ENCODE measurements at places on chromosomes 11 and 22.
A peak's percentile ranks its signal among the peaks of the same experiment; 100 is the strongest.

GRCh38 chr11:2107521-2107920, 31.7 kb downstream of the IGF2 start:
- DNase-seq: no peak

DNA sequence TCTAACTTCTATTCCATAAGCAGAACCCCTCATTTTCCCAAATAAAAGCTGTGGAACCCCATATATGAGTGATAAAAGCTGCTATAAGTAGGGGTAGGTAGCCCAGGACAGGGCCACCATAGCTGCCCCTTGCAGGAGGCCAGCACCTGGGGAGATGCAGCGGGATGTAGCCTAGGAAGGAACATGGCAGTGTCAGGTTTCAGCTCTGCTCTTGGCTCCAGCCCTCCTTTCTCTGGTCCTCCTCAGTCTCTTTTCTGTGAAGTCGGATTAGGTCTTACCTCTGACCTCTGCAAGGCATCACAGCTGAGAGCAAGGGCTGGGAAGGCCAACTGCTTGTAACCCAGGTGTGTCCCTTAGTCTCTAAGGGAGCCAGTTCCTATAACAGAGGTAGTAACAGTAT, 135.6 kb downstream of the NAV2 start:
- no peak for DNase-seq

DNA sequence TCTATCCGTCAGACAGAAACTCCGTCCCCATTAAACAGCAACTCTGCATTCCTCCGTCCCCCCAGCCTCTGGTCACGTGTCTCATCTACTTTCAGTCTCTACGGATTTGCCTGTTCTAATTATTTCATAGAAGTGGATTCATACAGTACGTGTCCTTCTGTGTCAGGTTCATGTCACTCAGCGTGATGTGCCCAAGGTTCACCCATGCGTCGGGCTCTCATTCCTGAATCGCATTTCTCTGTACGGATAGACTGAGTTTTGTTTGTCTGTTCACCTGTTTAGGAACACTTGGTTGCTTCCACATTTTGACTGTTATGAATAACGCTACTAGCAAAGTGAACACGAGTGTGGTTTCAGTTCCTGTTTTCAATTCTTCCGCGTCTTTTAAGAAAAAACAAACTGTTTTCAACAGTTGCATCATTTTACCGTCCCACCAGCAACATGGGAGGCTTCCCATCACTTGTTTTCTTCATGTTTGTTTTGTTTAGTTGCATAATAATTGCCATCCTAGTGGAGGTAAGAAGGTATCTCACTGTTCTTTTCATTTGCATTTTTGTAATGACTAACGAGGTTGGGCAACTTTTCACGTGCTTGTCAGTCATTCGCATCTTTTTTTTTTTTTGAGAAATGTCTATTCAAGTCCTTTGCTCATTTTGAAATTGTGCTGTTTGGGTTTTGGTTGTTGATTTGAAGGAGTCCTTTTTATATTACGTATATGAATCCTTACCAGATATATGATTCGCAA, 8.9 kb upstream of the NLRP6 start:
- no peak for DNase-seq

GRCh38 chr11:121460941-121461514, 8.3 kb upstream of the SORL1-AS1 start:
- DNase-seq: no peak

DNA sequence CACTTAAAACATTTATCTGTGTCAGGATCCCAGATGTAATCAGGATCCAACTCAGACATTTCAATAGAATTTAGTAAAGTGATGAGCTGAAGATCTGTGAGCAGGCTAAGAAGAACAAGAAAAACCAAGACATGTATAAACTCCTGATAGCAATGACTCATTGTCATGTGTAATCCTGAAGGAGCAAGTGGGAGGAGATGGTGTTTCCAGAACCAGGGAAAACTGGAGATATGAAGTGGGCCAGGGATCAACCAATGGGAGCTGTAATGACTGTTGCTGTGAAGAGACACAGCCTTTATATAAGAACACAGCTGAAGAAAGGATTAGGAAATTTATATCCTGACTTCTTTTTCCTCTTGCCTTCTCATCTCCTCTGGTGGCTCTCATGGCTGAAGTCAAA, 682.5 kb upstream of the ARHGAP42 start:
- DNase-seq: no peak

DNA sequence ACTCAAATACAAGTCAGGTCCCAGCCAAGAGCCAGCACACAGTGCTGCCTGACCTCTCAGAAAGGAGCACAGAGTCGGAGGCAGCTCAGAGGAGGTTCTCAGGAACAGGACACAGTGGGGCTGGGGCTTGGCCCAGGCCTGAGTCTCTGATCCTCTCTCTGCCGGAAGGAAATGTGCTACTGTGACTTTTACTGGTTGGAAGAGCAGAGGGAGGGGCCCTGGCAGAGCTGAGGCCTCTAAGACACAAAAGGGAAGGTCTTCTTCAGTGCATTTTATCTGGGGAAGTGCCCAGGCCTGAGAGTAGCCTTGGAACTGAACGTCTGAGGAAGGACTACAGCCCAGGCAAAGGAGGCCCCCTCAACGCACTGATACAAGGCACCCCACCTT, 16.2 kb upstream of the CASTOR1 start:
- peak; percentile 28 for DNase-seq

- DNase-seq: no peak
Measured at GRCh38 chr22:49326558-49326957, 501.1 kb downstream of the BRD1 start.

DNA sequence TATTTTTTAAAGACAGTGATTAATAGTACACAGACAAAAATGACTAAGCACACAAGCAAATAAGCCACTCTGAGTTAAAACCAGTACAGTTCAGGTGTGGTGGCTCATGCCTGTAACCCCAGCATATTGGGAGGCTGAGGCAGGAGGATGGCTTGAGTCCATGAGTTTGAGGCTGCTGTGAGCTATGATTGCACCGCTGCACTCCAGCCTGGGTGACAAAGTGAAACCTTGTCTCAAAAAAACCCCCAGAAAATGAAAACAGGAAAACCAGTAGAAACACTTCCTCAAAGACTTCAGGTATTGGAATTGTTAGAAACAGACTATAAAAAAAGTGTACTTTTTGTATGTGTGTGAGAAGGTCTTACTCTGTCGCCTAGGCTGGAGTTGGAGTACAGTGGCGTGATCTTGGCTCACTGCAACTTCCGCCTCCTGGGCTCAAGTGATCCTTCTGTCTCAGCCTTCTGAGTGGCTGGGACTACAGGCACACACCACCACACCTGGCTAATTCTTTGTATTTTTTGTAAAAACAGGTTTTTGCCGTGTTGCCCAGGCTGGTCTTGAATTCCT, 33.0 kb downstream of the PPP6R2 start:
- DNase-seq: no peak

- DNase-seq: no peak
Measured at GRCh38 chr11:68806931-68807844, 34.5 kb downstream of the CPT1A start.

GRCh38 chr11:87662287-87662686, 513.0 kb downstream of the RAB38 start:
- no peak for DNase-seq

DNA sequence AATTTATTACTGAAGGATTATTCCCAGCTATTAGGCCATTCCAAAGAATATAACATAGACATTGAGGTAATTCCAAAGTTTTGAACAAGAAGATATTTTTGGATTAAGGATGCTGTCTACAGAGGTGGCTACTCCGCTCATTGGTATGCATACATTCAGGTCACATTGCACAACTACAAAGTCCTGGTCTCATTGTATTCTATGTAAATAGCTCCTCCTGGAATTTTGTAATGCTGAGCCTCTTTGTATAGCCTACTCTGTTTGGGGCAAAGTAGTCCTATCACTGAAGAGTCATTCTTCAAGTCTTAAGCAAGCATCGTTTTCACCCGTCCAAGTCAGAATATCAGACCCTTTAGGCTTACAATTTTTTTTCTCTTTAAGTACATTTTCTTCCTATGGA, 142.4 kb downstream of the KIF18A start:
- DNase-seq: no peak

DNA sequence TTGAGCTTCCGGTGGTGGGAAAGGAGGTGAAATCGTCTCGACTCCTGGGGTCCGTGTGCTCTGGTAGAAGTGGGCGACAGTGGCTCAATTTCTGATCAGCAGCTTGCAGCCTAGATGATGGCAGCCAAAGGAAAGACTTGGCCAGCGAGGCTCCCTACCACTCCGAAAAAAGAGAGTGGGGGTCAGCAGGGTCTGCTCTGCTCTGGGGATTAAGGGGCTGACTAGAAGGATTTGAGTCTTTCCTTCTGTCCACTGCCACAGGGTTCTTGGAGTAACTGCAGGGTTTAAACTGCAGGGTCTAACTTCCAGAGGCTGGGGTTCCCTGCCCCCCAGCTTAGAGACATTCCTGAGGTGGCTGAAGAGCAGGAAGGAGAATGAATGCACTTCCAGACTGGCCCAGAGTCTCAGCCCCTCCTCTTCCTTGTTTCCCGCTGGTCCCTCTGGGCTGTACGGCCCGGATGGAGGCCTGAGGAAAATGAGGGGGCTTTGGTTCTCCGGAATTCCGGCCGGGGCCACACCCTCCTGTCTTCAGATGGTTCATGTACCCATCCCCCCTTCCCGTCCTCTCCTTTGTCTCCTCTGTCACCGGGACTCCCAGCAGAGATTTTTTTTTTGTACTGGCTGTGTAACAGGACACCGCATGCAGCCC, 907 bp downstream of the SERPINH1 start:
- DNase-seq: no peak

DNA sequence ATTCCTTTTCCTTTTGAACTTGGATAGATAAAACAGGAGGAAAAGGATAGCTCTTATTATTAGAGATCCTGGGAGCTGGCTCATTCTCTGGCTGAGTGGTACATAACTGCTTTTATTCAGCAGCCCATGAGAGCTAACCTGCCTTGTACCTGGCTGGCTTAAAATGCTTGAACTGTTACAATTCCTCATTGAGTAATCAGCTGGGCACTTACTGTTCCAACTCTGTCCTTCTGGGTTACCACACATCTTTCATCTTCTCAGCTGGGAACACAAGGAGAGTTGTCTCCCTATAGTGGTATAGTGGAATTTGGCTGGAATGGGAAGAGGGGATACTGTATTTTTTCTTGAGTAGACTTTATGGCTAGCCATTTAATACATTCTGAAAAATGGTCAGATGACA, 39.8 kb upstream of the SPTBN2 start:
- no peak for DNase-seq

DNA sequence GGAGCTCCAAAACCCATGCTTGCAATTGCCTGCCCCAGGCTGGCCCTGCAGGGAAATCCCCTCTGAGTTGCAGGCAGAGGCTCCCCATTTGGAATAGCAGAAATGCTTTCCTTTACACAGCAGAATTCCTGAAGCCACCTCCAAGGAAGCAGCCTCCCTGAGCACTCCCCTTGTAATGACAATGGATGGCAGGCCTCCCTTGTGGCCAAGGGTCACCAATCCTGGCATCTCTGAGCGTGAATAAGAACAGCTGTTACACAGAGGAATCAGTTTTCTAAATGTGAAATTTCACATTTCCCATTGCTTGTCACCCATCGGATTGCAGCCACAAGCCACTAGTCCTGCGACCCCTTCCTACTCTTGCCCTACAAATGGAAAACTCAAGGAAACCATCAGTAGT, 107.6 kb downstream of the GALNT18 start:
- no peak for DNase-seq

- DNase-seq: no peak
Measured at GRCh38 chr11:128511712-128512111, 75.6 kb downstream of the ETS1 start.

DNA sequence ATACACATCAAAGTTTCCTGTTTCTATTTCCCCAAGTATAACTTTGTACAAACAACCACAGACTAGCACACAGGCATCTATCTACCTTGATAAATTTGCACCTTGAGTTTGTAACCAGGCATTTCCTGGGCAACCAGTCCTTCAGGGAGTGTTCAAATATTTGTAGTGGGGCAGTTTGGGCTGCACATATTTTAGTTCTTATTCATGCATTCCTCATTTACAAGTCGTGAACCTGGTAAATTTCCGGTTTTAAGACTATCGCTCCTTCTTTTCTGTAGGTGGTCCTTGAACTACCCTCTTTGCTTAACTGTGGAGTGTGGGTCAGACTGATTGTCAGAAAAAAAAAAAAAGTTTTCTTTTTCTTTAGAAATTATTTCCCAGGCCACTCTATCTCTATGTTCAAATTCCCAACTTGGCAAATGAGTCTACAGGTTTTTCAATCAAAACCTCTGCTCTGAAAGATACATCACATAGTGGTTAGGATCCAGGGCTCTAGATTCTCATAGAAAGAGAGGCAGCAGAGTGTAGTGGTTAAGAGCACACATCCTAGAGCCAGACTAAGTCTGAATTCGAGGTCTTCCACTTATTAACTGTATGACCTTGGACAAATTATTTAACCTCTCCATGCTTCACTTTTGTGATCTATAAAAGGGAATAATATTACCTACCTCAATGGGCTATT, 201.5 kb downstream of the SOX6 start:
- no peak for DNase-seq

DNA sequence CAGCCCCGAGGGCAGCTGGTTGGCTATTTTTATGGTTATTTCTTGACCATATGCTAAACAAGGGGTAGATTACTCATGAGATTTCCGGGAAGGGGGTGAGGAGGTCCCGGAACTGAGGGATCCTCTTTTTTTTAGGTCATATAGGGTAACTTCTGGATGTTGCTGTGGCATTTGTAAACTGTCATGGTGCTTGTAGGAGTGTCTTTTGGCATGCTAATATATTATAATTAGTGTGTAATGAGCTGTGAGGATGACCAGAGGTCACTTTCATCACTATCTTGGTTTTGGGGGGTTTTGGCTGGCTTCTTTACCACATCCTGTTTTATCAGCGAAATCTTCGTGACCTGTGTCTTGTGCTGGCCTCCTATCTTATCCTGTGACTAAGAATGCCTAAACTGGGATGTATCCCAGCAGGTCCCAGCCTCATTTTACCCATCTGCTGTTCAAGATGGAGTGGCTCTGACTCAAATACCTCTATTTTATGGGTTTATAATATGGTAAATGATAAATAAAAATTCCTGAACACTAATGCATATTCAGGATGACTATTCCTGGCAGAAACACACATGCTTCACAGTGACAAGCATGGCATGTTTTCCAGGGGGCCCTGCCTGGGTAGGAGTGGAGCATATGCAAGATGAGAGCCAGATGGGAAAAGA, 11.2 kb downstream of the KREMEN1 start:
- DNase-seq: no peak

- no peak for DNase-seq
Measured at GRCh38 chr22:41417622-41418390, 28.8 kb downstream of the TOB2 start.

DNA sequence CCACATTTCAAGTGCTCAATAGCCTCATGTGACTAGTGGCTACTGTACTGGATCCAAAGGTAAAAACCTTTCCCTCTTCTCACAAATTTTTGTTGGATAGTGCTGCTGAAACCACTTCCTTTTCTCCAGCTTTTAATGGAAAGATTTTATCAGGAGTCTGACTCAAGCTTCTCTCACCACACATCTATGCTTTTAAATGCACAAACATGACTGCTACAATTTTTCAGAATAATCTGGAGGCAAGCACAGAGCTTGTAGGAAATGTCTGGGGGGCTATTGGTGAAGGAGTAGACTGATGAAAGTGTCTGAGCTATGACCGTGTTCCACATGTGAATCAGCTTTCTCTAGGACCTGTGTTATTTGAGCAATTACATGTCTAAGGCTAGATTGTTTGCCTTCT, 101.1 kb upstream of the FAT3 start:
- DNase-seq: no peak

- no peak for DNase-seq
Measured at GRCh38 chr11:10567446-10567845, 1.0 kb downstream of the LYVE1 start.
